ENCODE measurements at places on chromosomes 13 and 19.

DNA sequence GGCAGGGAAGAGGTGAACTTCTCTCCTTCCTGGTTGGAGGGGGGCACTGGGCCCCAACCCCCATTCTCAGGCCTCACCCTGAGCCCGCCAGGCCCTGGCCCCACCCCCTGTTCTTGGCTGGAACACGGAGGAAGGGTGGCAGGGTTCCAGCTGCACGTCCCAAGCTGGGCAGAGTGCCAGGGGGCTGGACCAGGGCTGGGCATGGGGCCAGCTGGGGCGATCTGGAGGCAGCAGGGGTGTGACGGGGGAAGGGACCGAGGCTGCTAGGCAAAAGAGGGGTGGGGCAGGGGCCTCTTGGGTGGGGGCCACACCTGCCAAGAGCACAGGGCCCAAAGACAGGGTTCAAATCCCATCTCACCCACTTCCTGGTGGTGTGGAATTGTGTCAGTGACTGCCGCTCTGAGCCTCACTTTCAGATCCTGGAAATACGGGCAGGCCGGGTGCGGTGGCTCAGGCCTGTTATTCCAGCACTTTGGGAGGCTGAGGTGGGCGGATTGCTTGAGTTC lies 2.2 kb downstream of the HIF3A start:
- DNase-seq = peak; percentile 97

- DNase-seq = no peak
These were observed 614 bp downstream of the FXYD3 start for GRCh38 chr19:35116072-35116801.

GRCh38 chr13:101673360-101674105 lies 221.1 kb downstream of the ITGBL1 start:
- DNase-seq = no peak

GRCh38 chr13:44471686-44472085 lies 98.1 kb downstream of the SERP2 start:
- DNase-seq = no peak

DNA sequence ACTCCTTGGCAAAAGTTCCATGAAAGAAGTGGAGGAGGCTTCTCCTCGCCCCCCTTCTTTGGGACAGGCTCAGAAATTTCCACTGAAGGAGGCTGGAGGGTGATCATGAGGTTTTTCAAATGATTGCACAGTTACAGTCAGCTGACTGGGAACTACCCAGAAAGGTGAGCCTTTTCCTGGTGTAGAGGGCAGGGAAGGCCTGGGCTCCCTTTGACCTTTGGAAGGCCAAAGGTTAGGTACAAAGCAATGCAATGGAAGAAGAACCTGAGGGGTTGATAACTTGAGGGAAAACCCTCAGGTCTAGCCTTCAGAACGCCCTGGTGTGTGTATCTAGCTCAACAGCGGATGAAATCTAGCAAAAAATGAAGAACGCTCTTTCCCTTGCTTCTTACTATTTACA lies 50.1 kb upstream of the SLC15A1 start:
- no peak for DNase-seq

GRCh38 chr19:33860312-33861090 lies 63.8 kb downstream of the KCTD15 start:
- DNase-seq = no peak

- no peak for DNase-seq
These were observed 25.2 kb downstream of the COLGALT1 start for GRCh38 chr19:17580470-17581144.

DNA sequence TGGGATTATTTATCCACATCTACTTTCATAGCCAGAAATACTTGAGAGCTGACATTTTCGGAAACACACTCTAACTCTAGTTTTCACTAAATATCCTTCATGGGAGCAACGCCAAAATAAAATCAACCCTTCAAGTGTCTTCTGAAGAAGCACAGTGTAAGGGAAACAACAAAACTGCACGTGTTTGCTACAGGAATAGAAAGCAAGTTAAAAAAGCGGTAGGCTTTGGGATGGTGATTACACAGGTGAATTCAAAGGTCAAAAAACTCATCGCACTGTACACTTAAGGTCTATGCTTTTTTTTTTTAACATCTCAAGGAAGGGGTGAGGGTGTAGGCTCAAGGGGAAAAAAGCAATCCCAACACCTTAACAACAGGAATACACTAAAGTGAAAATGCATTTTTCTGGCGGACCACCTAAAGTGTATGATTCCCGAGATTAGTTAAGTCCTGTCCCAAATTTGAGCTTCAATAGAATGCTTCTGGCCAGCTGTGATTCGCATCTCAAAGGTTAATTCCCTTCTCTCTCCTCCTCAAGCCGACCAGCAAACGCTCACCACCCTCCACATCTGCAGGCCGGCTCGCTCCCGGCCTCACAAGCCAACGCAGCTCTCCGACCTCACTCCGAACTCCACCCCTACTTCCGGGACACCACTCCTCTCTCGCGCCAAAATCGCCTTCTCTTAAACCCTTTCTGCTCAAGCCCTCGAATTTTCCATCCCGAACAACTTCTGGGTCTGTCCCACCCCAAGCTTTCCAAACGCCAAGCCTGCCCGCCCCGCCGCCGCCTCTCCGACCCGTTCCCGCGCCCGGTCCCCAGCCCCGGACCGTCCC lies 1.1 kb downstream of the ARGLU1 start:
- DNase-seq = no peak

- no peak for DNase-seq
These were observed 38.3 kb downstream of the TMED1 start for GRCh38 chr19:10797541-10798256.

GRCh38 chr13:19153782-19154450 lies 27.7 kb downstream of the TUBA3C start:
- DNase-seq = no peak

- no peak for DNase-seq
These were observed 405.0 kb downstream of the COG6 start for GRCh38 chr13:40060296-40061007.

- no peak for DNase-seq
These were observed 21.7 kb downstream of the LILRB4 start for GRCh38 chr19:54684527-54684926.

GRCh38 chr13:41549491-41549890 lies 92.1 kb downstream of the RGCC start:
- DNase-seq = no peak

DNA sequence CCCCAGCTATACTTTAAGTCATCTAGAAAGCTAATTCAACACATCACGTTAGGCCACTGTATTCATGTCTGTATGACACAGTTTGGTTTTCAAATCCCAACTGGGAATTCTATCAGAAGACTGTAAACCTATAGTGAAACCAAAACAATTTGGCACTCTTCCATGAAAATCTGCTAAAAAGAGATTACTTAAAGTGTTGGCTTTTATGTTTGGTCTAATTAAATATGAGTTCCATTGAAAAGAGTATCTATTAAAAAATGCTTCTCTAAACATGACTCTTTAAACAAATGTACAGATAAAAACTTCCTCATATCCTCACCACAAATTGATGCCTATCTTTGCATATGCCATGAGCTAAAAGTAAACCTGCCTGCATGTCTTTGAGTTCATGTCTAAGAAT lies 25.4 kb downstream of the PCDH9 start:
- DNase-seq = no peak

- DNase-seq = no peak
These were observed 19.2 kb downstream of the MIER2 start for GRCh38 chr19:325173-325936.

DNA sequence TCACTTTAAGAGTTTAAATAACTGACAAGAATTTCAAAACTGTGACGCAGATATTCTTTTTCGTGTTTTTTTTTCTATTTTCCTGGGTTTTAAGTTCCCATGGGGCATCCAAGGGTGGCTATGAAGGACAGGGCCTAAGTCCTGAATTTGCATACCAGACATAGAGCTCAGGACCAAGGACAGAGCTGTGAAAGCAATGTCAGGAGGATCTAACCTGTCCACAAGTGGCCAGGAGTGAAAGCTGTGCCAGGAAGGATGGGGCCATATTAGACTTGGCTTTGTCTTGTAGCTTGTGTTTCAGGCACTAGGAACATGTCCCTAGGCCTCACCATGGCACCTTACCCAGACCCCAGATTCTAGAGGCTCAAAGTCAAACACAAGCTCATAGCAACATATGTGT lies 289.4 kb upstream of the MIR17HG start:
- DNase-seq = no peak

GRCh38 chr19:14441041-14441938 lies 8.2 kb downstream of the PKN1 start:
- DNase-seq = no peak

- no peak for DNase-seq
These were observed 23.4 kb upstream of the RFC3 start for GRCh38 chr13:33794576-33794975.

GRCh38 chr13:101283782-101284181 lies 132.5 kb downstream of the NALCN start:
- DNase-seq = no peak

- DNase-seq = no peak
These were observed 71.8 kb downstream of the STARD13 start for GRCh38 chr13:33213797-33214196.

GRCh38 chr19:30303131-30303654 lies 69.0 kb upstream of the ZNF536 start:
- no peak for DNase-seq

DNA sequence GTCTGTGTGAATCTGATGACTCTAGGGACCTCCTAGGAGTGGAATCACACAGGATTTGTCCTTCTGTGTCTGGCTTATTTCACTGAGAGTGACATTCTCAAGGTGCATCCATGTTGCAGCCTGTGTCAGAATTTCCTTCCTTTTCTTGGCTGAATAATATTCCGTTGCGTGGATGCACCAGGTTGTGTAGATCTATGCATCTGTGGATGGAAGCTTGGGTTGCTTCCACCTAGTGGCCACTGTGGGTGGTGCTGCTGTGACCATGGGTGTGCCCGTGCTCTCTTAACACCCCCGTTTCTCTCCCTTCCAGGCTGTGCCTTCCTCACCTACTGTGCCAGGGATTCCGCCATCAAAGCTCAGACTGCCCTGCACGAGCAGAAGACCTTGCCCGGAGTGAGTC lies 26.2 kb downstream of the CELF5 start:
- DNase-seq = no peak

DNA sequence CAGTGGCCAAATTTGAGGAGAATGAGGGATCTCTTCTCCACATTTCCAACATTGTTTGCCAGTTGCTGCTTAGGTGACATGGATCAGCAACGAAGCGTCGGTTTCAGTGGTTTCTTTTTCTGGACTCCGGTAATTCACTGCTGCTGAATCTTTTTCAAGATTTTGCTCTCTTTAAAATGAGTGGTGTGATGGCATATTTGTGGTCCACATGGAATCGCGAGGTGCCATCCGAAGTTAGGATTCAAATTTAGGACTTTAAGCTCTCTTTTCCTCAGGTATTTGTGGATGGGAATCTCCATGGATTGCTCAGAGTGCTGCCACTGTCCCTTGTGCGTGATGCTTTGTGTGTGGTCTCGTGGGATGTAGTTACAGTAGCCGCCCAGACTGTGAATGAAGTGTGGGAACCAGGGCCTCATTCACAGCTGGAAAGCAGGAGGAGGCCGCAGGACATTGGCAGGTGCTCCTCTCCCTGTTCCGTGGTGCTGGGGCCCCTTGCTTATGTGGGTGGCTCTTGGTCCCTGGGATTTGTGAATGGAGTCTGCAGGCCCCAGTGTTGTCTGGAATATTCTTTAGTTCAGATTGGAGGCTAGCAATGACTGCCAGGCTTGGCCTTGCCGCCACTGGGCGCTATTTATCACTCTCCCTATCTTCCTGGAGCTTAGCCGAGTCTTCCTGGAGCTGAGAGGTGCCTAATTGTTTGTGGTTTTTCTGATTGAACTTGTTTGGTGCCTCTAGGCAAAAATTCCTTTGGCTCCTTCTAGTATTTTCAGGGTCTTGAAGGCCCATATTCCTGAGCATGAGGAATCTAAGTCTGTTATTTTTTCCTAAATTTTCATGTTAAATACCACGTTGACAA lies 1.5 kb downstream of the ILF3 start:
- DNase-seq = no peak

GRCh38 chr19:10808937-10809649 lies 26.9 kb downstream of the TMED1 start:
- DNase-seq = no peak
